ENCODE measurements at places on chromosomes 5 and 9.

GRCh38 chr5:179407191-179408175, 62.2 kb upstream of the ADAMTS2 start:
- DNase-seq, result no peak

DNA sequence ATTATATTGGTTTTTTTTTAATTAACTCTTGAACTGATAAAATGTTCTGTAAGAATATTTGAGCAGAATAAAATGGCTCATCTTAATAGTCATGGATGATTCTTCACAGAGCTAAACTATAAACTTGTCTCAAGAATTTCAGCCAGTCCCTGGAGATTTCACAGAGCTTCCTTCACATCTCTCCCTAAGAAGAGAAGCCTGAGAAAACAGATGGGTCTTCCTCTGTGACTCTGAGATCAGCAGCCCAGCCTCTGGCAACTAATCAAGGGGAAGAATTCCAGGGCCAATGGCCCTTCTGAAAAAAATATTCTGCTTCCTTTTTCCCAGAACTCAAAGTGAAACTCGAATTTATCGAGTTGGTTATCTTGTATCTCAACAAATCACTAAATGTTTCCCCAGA, 122.2 kb upstream of the ITGA1 start:
- no peak for DNase-seq

- no peak for DNase-seq
These were observed 13.6 kb downstream of the PDE6A start for GRCh38 chr5:149930749-149931574.

- no peak for DNase-seq
These were observed 145.3 kb upstream of the SMARCA2 start for GRCh38 chr9:1869843-1870242.

GRCh38 chr5:80754900-80755299, 100.1 kb upstream of the DHFR start:
- DNase-seq, result peak; percentile 54

DNA sequence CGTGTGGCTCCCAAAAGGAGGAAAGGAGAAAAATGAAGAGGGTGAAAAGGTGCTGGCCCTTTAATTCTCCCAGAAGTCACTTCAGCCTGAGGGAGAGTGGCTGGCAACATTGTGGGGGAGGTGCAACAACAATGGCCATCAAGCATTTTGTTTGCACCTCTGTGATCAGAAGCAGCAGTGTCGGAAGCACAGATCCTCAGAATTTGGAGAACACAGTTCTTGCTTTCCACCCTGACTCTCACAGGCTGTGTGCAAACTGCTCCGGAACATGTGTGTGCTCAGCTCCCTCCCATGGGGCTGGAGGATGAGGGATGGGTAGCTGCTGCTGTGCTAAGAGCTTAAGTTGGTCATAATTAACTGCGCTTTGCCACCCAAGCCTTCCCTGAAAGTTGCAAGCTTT, 127.1 kb downstream of the DPYSL3 start:
- no peak for DNase-seq

DNA sequence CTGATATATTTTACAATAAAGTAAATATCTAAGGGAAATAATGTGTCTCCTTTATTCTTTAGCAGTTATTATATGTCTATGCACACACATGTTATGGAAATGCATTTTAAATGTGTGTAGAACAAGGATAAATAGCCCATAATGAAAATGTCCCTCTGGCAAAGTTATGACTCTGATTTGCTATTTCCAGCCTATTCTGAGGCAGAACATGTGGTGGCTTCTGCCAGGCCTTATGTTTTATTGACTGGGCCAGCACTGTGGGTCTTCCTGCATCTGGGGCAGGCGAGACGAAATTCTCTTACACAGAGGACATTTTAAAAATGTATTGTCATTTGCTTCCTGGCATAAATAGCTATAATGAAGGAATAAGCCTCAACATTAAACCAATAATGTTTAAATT, 52.8 kb downstream of the S1PR3 start:
- no peak for DNase-seq

DNA sequence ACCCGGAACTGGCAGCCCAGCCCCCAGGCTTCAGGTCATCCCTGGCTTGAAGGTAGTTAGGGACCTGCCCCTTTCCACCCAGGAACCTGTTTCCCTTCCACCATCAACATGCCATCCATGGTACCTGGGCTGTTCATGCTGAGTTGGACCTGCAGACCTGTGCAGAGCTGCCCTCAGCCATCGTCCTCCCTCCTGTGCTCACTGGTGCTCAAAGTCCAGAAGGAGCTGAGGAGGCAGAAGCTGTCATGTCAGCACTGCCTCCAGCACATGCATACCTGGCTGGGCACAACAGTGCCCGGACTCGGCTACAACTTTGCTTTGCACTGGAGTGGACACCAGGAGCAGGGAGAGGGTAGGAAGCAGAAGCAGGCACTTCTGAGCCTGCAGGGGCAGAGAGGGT, 36.2 kb downstream of the BTNL8 start:
- no peak for DNase-seq

DNA sequence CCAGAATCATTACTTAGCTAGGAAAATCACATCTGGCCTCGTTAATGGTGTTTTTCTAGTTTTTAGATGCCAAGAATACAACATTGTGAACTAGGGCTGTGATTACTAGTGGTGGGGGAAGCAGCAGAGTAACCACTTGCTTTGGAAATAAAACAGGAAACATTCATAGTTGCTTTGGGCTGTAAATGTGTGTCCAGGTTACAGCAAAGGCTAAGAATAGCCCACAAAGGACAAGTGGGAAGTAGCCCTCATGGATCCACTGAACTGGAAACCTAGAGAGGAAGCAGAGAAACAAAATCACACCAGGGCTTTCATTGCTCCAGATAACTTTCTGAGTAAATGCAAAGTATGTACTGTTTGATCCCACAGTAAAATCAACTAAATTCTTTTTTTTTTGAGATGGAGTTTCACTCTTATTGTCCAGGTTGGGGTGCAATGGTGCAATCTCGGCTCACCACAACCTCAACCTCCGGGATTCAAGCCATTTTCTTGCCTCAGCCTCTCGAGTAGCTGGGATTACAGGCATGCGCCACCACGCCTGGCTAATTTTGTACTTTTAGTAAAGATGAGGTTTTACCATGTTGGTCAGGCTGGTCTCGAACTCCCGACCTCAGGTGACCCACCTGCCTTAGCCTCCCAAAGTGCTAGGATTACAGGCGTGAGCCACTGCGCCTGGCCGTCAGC, 56.2 kb upstream of the TNFSF15 start:
- no peak for DNase-seq

GRCh38 chr5:55509796-55510522, 24.8 kb downstream of the PLPP1 start:
- no peak for DNase-seq

DNA sequence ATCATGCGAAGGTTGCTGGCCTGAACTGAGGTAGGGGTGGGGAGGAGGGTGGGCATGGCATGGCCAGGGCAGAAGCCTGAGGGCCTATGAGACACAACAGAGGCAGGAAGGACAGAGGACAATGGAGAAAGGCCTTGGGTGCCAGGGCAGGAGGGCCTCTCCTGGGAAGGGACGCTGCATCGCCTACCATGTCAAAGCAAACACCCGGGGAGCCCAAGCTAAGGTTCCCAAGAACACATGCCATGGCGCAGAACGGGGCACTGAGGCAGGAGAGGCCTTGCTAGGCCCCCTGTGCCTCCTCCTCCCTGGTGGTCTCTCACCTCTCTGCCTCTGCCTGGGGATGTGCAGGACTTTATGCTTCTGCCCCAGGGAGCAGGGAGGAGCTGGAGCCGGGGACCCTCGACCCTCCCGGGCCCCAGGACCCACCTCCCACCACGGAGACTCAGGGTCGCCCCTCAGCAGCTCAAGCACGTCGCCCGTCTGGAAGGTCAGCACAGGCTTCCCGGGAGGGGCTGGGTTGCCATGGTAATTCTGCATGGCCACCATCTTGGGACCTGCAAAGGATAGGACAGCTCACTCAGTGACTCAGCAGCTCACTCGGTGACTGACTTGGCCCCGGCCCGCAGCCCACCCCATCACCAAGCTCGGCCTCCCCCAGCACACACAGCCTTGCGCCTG, 40.3 kb upstream of the SARDH start:
- DNase-seq, result no peak

GRCh38 chr5:169426784-169427183, 125.8 kb upstream of the SLIT3 start:
- DNase-seq, result no peak

DNA sequence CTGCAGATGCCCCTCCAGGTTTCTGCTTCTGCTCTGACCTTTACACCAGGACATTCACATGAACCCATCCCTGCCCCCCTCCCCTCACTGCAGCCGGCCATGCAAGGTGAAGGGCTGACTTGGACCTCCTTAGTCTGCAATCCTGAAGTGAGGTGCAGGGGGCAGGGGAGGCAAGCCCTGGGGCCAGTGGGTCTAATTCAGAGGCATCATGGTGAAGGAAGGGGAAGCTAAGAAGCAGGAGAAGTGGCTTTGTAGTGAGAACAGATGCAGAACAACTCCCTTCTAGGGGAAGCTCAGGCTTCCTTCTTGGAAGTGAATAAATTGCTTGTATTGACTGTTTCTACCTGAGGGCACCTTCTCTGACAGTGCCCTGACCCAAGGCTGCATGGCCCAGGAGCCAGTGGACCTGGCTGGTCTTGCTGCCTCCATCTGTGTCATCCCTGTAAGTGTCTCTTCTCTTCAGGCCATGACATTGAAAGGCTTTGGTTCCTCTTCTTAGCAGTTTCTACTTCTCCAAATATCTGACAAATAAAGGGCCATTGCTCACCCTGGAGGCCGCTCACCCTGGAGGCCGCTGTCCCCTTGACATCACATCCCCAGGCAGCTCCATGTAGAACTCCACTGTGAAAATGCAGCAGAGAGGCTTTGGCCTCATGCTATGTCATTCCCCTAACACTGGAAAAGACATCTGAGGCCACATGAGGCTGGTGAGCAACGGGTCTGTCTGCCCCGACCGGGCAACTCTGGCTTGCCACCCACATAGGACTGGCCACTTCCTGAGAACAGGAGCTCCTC, 55.3 kb downstream of the GADD45G start:
- no peak for DNase-seq

DNA sequence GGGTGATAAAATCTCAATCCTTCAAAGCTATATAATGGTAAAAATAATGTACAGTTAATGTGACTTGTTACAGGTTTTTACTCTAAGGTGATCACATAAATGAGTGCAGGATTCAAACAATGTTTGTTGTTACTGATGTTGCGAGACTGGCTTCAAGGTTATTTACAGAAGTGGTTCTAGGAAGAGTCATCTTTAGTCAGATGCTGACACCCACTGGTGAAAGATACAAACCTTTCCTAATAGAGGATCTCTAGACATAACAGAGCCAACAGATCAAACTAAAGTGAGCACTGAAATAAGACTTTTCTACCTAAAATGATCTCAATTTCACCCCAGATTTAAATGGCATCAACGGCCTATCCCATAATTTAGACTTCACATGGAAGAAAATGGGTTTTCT, 20.2 kb downstream of the ARSB start:
- no peak for DNase-seq

DNA sequence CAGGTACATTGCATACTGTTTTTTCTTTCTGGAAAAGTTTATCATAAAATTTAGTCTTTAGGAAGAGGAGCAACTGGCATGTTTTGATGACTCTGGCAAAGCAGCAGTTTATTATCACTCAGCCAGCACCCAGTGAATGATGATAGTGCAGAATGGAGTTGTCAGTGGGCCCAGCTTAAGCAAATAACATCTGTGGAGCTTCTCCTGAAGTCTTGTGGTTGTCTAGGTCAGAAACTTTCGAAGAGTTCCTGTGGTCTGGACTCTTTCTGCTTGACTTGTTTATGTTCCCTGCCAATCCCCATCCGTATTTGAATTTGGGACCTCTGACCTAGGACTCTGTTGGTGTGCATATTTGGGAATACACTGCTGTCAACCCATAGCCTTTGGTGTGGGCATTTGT, 38.1 kb upstream of the C5orf47 start:
- DNase-seq, result no peak
